Stimulated activated CD4-positive, alpha-beta T cell treated with anti-CD3 and anti-CD28 coated beads, Interleukin-1b, Interleukin-23, amount 100 ng/mL, for 1 hour (primary cell): ENCODE measurements at places on chromosomes 1 and 21.

DNA sequence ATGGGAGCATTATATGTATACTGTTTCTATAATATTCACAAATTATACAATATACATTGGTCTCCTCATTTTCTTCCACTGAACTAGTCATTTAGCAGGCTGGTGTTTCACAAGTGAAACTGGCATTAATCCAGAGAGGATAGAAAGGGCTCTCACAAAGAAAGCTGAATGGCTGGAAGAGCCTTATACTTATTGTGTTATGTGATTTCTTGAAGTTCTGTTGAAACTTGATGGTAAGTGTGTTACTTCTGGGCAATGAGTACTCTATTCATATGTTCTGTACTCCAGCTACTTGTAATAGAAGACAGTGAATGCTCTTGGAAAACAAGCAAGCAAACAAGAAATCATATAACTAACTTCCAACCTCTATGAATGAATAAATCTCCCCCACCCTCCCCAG is 14.9 kb downstream of the STX12 start:
- DNase-seq: no peak

DNA sequence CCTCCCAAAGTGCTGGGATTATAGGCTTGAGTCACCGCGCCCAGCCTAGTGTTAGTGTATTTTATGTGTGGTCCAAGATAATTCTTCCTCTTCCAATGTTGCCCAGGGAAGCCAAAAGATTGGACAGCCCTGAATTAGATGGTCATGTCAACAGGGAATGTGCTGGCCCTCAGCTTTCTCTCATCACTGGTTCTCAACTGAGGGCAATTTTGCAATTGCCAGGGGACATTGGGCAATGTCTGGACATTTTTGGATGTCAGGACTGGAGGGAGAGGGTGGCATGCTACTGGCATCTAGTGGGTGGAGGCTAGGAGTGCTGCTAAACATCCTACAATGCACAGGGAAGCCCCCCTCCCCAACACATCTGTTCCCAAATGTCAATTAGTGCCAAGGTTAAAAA is 95.0 kb downstream of the LAMC2 start:
- DNase-seq: no peak

- no peak for DNase-seq
These were observed 20.9 kb downstream of the UMODL1 start for GRCh38 chr21:42091899-42092508.

DNA sequence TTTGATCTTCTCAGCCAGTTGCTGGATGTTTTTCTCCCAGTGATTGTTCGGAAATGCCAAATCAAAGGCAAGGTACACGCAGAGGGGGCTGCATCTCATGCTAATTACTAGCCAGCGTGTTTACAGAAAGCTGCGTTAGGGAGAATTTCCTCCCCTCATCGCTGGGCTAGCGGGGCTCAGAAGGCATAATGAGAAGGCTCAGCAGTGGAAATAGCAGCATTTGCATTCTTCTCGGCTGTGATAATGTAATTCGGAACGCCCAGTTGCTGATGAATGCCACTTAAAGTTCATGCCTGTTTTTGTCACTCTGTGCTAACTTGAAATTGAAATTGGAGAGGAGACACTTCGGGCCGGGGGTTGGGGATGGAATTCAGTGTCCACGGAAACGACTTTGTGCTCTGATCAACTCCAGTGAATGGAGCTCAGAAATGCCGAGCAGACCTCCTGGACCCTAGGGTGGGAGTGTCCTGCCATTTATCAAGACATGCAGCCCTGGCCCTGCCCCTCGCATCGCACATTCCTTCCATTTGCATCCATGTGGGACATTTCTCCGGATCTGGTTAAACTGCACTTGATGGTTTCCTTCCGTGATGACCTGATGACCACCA is 313.4 kb upstream of the C1orf174 start:
- DNase-seq: no peak

- no peak for DNase-seq
These were observed 29.5 kb downstream of the LMO4 start for GRCh38 chr1:87358219-87358618.

GRCh38 chr1:232669981-232670747 is 40.2 kb upstream of the SIPA1L2 start:
- DNase-seq: no peak

DNA sequence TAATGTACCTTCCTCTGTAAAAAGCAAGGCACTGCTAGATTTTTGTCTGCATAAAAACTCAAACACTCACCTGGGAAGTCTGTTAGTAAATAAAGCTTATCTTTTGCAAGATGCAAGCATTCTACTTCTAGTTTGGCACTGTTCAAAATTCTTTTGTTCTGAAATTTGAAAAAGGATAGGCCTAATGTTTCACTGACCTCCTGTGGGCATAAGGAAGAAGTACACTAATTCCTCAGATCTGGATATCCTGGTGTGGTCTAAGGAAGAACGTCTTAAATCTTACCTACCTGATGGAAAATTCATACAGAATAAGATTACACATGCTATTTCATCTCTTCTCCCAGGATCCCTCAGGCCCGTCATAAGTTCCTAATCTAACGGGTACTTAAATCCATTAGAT is 93.5 kb upstream of the CAMK1G start:
- no peak for DNase-seq

DNA sequence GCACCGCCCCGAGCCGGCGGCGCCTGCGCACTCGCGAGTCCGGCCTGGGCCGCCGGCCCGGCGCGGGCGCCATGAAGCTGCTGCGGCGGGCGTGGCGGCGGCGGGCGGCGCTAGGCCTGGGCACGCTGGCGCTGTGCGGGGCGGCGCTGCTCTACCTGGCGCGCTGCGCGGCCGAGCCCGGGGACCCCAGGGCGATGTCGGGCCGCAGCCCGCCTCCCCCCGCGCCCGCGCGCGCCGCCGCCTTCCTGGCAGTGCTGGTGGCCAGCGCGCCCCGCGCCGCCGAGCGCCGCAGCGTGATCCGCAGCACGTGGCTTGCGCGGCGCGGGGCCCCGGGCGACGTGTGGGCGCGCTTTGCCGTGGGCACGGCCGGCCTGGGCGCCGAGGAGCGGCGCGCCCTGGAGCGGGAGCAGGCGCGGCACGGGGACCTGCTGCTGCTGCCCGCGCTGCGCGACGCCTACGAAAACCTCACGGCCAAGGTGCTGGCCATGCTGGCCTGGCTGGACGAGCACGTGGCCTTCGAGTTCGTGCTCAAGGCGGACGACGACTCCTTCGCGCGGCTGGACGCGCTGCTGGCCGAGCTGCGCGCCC is at the start of gene B3GALT6:
TSS of gene B3GALT6 (plus strand) at position 30 of the 588 bp plus-strand sequence. CDS start at position 72, 42 bp downstream.
- no peak for DNase-seq

DNA sequence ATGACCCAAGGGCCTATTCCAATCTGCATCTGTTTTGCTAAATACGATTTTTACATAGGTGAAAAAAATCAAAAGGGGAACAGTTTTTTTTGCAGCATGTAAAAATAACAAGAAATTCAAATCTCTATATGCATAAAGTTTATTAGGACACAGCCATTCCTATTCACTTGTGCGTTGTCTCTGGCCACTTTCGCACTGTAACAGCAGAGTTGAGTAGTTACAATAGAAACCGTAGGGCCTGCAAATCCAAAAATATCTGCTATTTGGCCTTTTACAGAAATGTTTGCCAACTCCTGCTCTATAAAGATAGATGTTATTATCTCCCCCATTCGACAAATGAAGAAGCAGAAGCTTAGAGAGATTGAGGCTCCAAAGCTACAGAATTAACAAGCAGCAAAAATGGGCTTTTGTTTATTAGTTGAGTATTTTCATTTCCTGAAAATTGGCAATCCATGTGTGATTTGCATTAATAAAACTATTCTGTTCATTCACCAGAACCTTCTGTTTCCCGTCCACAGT is 5.5 kb downstream of the DYNLT5 start:
- DNase-seq: no peak

DNA sequence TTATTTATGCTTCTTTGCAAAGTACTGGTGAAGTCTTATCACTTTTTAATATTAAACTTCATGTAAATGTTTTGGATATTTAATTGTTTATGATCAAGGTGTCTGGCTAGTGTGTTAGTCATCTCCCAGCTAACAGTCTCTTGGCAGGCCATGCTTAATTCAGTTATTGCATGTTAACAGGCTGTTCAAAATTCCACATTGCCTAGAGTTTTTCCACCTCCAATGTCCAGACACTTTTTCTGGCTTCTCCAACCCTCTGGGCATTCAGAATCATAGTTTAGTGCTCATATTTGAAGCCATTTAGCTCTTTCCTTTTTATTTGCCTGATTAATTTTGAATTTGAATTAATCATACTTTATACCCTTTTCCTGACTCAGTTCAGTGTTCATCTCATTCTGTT is 69.2 kb downstream of the OLFML2B start:
- DNase-seq: no peak

GRCh38 chr21:46066591-46067331 is 31.2 kb upstream of the COL6A2 start:
- DNase-seq: no peak

DNA sequence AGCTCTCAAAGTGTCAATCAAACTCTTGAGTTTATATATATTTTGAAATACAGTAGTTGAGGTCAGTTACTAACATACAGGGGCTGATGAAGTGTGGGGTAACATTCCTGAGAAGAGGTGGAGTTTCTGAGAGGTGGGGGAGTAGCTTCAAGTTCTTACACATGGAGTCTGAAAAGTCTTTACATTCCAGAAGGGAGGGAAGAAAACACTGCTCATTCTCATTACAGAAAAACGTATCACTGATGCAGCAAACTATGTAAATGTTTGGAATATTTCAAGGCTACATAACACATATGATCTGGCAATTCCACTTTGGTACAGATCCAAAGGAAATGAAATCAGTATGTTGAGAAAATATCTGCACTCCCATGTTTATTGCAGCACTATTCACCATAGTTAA is 1065.8 kb upstream of the B3GALT2 start:
- DNase-seq: no peak

- no peak for DNase-seq
These were observed 48.7 kb upstream of the KCNJ15 start for GRCh38 chr21:38208118-38208517.

- no peak for DNase-seq
These were observed 11.6 kb downstream of the COL9A2 start for GRCh38 chr1:40305451-40305850.

DNA sequence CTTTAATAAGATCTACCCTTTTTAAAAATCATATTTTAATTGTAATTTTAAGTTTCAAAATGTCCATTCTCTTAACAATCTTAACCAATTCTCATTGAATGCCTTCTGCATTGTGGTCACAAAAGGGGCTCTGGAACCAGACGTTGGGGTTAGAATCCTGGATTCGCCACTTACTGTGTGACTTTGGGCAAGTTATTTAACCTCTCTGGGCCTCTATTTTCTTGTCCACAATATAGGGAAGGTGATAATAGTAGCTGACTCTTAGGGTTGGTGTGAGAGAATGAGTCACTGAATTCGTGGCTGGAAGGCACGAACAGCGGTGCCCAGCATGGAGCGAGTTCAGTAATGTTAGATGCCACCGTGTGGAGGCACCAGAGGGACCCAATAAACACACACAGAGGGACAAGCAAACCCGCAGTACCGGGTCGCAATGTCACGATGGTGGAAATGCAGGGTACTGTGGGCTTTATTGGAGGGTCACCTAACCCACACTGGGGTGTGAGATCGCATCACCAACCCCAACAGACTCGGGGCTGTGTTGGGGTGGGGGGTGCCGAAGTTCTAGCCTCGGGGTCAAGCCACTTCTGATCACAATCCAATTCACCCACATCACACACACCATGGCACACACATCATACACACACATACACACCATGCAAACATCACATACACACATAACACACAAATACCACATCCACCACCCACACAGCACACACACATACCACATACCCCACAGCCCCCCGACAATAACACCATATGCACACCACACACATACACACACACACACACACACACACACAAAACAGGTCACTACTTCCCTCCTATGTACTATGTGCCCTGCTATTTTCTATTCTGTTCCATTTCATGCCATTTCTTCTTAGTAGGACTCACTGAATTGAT is 27.0 kb upstream of the IFNAR2 start:
- no peak for DNase-seq

GRCh38 chr1:51920130-51920529 is 41.6 kb upstream of the NRDC start:
- no peak for DNase-seq

DNA sequence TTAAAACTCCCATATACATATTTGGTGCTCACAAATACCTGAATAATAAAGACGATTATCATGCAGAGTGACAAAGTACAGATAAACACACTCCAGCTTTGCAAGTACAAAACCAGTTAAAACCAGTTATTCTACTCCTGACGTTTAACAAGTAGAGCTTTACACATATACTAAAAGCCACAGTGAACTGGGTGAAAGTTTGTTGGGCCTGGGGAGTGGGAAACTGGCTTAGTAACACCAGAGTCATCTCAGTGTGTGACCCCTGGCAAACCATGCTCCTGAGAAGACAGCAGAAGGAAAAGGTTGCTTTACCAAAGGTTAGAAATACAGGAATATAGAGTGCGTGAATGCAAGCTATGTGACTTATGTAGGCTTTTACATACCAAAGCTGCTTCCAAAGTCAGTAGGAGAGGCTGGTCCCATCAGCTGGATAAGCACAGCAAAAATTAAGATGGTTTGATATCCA is 148.1 kb downstream of the NRIP1 start:
- DNase-seq: no peak

GRCh38 chr1:59238993-59239392 is 57.9 kb upstream of the FGGY start:
- DNase-seq: no peak

GRCh38 chr1:30682396-30683275 is 40.7 kb downstream of the MATN1 start:
- no peak for DNase-seq

DNA sequence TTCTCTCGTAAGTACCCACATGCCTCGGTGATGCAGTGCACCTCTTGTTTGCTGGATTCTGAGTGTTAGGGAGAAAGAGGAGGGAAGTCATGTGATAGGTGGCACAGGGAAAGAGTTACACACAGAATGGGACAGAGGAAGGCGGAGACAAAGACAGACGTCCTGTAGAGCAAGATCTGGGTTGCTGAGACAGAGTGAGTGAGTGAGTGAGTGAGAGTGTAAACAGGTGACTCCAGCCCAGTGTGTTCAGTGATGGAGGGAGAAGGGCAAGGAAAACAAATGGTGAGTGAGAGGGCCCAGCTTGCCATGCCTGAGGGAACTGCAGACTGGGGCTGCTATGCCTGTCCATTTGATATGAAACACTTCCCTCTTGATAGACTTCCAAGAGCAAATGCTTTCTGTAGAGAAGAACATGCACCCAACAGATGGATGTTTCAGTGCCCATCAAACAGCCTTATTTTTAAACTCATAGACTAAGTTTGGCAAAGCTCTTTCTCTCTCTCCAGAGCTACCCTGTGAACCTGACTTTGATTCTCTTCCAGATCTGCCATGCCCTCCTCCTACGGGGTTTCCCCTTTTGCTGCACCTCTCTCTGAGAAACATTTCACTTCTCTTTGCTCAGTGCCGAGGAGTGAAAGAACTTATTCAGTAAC is 209.9 kb upstream of the COA6 start:
- DNase-seq: no peak

DNA sequence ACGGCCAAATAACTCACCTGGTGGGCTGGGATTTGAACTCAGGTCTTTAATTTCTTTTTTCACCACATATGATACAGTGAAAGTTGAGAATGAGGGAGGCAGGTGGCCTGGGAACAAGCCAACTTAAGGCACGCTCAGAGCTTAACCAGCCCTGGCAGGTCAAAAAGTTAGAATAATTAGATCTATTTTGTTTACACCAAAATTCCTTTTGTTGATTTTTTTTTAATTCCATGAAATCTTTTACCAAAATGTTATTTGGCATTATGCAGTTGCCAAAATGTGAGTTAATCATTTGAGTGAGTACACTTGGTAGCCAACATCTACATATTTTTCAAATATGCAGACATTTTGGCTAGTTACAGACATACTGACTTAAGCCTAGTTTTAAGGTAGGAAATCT is 36.8 kb downstream of the LHX8 start:
- DNase-seq: no peak

- no peak for DNase-seq
These were observed 13.0 kb downstream of the NTRK1 start for GRCh38 chr1:156873659-156874058.
